ENCODE measurements at places on chromosomes 12 and 14. TPM values are rescaled to one million over a fixed set of nuclear protein-coding genes. Genes with fewer than 3 reads are reported as not detected.

Gene FAM181A
- total RNA-seq: not detected

Gene FAM90A1
- not detected for total RNA-seq

Gene FANCM
- total RNA-seq: 15.0 TPM

Gene IFNG-AS1
- total RNA-seq: not detected

Gene ATP23
- total RNA-seq: 5.1 TPM

Gene HOXC9
- 0.19 TPM for total RNA-seq

Gene MTHFD1
- 25.5 TPM for total RNA-seq

Gene PTHLH
- 0.86 TPM for total RNA-seq

Gene NRIP2
- total RNA-seq: not detected

Gene GPR68
- total RNA-seq: 0.96 TPM

Gene PLD4
- under 0.01 TPM for total RNA-seq

Gene TMEM63C
- not detected for total RNA-seq

Gene ABHD12B
- total RNA-seq: not detected

Gene SRRM4
- not detected for total RNA-seq

Gene C12orf42
- total RNA-seq: not detected

Gene ZNF384
- 31.4 TPM for total RNA-seq

Gene CAPZA3
- not detected for total RNA-seq

Gene TNFRSF1A
- total RNA-seq: 161 TPM
